Stimulated activated CD8-positive, alpha-beta memory T cell treated with anti-CD3 and anti-CD28 coated beads, Interleukin-7, amount 100 ng/mL, for 1 hour (primary cell): ENCODE measurements at places on chromosomes 3 and 15.

DNA sequence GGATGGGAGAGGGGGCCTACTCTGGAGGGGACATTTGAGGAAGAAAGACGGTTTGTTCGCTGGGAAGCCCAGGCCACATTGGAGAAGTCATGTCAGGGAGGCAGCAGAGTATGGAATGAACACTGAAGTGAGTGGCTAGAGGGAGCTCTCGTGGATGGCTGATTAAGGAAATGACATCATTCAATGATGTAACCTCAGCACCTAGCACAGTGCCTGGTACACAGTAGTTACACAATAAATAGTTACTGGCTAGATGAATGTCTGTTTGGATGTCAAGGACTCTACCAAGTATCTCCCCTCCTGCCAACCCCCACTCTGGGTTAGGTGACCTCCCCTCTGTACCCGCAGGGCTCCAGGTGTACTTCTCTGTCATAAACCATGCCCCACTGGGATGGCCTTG is 121.1 kb downstream of the CLSTN2 start:
- no peak for DNase-seq

GRCh38 chr3:163936543-163936942 is 1141.8 kb downstream of the SI start:
- DNase-seq = no peak

GRCh38 chr15:60865507-60865906 is 363.6 kb downstream of the RORA start:
- no peak for DNase-seq

DNA sequence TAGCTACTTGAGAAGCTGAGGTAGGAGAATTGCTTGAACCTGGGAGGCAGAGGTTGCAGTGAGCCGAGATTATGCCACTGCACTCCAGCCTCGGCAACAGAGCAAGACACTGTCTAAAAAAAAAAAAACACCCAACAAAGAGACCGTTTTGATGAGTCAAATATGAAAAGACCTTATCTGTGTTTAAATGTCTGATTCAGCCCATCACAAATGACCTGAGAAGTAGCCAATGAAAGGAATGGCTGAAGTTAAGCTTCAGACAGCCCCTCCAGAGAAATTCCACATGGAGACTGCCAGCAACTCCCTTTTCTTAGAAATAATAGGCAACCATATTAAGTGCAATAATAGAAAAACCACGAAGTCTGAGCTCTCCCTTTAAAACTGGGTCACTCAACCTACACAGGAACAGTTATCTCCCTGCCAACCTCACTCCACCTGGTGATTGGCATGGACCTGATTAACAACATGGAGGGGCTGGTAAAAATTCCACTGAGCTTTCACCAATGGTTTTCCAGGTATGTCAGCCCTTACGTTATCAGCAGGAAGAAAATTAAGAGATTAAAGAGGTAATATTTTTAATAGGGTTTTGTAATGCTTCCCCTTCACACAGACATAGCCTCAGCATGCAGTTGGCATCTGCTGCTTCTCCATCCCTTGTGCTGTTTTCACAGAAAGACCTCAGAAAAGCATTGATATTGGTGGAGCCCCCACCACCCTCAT is 238.1 kb upstream of the STT3B start:
- DNase-seq = no peak

GRCh38 chr3:23748398-23749110 is 57.2 kb upstream of the UBE2E1 start:
- no peak for DNase-seq

DNA sequence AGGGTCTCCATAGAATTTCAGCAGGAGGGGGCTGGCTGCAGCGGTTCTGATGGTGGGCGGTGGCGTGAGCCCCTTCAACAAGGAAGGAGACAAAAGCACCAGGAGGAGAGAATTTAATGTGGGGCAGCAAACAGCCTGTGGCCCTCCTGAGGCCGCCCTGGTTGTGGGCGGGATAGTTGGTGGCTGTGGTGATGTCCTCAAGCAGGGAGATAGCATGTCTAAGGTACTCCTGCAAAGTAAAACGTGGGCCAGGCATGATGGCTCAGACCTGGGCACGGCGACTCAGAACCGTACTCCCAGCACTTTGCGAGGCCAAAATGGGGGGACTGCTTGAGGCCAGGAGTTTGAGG is 94.0 kb downstream of the LRRK1 start:
- no peak for DNase-seq

DNA sequence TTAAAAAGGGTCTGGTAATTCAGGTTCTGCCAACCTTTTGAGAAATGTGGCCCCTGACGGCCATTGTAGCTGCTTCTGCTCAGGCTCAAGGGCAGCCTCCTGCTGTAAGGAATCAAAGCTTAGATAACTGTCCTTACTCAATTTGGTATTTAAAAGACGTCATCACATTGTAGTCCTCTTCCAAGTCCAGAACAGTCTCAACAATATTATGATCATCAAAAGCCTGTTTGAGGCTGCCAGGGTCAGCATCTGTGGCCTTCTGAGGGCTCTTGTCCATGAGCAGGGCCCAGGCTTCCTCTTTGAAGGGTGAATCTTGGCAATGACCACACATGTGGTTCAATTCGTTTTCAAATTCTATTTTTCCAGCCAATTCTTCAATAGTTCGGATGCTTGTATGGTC is 6.0 kb downstream of the C3orf62 start:
- DNase-seq = no peak

DNA sequence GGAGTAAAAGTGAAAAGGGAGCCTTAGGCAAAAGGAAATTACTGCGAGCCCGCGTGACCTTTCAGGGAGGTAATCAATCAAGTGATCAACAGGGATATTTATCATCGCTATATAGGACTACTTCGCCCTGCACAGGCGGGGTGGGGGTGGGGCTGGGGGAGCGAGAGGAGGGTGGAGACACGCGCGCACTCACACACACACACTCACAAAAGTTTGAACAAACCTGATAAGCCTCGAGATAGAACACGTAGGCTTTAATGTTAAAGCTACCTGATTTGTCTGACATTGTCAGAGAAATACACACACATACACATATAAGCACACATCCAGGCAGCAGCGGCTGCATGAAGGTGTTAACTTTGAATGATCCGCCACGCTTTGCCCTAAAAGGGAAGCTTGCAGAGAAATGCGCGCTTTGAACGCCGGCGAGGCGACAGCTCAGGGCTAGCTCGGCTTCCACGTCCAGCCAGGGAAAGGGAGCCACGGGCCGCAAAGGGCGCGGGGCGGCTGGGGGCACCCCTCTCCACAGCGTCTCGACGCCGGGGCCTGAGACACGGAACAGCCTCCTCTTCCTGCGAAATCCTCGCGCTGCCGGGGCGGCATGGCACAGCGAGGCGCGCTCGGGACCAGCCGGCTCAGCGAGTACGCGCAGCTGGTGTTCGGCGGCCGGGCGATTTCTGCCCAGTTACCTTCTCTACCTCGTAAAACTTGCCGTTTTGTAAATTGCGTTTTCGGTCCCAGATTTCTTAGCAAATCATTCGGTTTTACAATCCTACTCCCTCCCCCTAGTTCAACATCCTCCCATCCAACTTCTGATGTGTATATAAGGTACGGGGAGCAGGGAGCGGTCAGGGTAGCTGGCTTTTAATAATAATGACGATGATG is 4.8 kb upstream of the MECOM start:
- no peak for DNase-seq

DNA sequence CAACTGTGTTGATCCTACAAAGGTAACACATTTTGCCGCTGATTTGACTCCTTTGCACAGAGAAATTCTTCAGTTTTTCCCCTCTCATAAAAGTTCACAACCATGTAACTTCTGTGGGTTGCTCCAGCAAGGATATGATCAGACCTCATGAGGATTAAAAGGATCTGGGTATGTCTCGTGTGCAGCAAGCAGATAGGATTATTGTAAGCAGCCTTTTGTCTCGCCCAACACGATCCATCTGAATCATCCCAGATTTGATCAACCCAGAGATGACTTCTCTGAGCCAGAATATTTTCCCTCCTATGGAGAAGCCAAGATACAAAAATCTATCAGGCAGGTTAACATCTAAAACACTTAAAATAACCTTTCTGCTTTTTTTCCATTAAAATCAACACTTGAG is 12.8 kb upstream of the BNIP2 start:
- no peak for DNase-seq

DNA sequence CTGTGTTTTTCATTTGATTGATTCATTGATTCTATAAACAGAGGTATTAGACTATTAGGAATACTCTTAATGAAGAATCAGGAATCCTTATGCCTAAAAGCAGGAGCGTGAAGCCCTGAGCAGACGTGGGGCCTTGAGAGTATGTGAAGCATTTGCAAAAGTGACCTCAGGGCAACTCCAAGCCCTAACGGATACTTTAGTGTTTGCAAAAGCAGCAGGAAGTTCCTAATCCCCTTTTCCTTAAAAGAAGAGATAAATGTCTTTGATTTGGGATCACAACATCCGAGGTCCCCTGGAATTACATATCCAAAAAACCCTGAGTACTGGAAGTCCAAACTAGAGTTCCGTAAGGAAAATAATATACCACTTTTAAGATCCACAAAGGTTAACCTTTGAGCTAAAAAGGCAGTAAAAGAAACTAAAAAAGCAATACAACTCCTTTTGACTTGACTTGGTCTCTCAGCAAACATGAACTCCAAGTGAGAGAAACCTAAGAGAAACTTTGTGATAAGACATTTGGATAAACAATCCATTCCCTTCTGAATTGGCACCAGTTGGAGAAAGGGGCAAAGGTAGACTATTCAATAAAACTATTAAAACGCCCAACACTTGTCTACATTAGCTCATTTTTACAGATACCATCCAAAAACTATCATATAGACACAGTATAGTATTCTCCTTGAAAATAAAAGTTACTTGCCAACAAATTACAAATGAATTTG is 27.4 kb downstream of the PRTG start:
- DNase-seq = no peak

DNA sequence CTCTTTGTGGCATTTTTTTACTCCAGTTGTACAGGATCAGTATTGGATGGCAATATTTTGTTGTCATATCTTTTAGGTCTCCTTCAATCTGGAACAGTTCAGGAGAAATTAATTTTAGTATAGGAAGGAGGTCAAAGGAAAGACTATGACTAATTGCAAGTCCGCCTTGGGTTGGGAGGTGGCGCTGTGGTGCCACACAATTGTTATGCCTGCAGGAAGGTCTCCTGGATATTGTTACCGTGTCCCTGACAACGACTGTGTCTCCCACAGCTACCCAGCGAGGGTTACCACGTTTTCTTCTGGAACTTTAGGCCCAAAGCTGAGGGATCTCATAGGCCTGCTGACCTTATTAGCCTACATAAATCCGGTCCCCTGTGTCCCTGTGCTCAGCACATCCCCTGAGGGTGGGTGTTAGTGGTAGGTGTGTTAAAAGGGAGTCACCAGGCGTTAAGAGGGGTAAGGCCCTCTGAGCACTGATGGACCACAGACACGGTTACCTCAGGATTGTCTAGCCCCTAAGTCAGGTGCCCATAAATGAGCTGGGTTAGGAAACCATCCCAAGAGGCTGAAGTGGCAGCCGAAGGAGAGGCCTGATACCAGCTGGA is 31.5 kb downstream of the KCNAB1 start:
- no peak for DNase-seq

DNA sequence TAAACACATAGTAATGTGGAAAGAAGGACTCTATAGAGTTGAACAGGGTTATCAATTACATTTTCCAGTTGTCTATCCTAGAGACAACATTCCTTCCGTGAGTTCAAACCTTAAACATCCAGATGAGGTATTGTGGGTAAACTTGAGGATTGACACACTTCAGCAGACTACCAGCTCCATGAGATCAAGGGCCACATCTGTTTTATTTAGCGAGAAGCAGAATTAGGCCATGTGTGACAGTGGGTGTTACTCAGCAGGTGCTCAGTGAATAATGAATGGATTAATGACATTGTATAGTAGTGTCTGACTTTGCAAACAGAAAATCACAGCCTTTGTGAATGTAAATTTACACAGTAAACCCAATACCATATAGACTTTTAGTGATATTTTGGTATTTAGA is 941.1 kb upstream of the CFAP20DC start:
- DNase-seq = no peak

- DNase-seq = no peak
Measured at GRCh38 chr3:123623346-123623880, 38.6 kb upstream of the HACD2 start.

GRCh38 chr3:12302564-12302963 is 13.7 kb downstream of the PPARG start:
- no peak for DNase-seq

- no peak for DNase-seq
Measured at GRCh38 chr3:65636326-65636725, 402.4 kb downstream of the MAGI1 start.

- DNase-seq = no peak
Measured at GRCh38 chr3:173584093-173584837, 186.7 kb downstream of the NLGN1 start.

DNA sequence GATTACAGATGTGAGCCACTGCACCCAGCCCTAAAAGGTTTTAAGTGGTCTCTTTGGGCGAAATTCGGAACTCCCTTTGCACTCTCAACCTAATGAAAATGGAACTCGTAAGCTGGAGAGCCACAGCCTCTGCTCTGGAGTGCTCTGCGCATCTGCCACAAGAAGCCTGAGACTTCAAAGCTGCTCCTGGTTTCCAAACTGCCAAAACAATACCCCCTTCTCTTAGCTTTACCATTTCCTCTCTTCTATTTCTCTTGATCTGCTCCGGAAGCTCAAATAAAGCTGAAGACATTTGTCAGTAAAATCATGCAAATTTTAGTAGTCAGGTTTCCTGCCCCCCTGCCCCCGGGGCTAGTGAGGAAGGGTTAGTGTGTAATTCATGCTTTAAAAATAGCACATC is 312.7 kb downstream of the MFSD1 start:
- no peak for DNase-seq

- no peak for DNase-seq
Measured at GRCh38 chr3:157530637-157531300, 27.6 kb upstream of the VEPH1 start.
